ENCODE measurements at places on chromosomes 1 and 21.

GRCh38 chr1:107499139-107499744, 358.4 kb downstream of the NTNG1 start:
- DNase-seq = no peak

DNA sequence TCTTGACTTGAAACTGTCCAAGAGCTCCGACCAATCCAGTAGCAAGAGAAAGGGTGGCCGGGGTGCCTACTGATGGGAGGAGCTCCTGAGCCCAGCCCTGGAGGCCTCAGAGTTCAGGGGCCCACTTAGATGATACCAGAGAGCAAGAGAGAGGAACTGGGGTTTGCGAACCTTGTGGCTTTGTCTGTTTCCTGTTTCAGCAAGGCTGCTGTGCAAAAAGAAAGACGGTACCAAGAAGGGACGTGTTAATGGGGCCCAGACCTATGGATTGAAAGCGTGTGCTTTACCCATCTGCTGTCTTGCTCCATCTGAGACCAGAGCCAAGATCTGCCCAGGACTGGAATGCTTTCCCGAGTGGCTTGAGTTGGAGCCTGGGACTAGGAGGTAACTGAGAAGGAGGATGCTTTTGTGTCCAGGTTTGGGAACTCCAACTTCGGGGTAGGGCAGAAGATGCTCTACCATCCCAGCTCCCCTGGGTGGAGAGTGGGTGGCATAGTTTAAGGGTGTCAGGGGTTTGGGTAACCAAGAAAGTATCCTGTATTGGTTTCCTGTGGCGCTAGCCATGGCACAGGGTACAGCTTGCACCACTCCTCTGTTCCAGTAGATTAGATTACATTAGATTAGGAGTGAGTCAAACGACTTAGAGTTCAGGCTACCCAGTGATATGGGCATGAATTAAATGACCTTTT, at the start of gene TRAF3IP3:
TSS of gene TRAF3IP3 (plus strand) at position 128 of the 689 bp plus-strand sequence. CDS start 3,987 bp downstream, outside the sequence.
- DNase-seq = no peak

DNA sequence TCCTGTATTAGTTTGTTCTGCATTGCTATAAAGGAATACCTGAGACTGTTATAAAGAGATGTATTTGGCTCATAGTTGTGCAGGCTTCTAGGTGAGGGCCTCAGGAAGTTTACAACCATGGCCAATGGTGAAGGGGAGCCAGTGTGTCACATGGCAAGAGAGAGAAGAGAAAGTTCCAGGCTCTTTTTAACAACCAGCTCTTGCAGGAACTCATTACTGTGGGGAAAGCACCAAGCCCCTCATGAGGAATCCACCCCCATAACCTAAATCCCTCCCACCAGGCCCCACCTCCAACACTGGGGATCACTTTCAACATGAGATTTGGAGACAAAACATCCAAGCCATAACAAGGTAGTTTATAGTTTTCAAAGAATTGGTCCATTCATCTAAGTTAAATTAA, 5.0 kb upstream of the MEAF6 start:
- DNase-seq = no peak

GRCh38 chr1:175708787-175709186, 34.6 kb downstream of the TNR start:
- DNase-seq = no peak

GRCh38 chr1:201454608-201455007, 14.4 kb downstream of the PHLDA3 start:
- DNase-seq = no peak

DNA sequence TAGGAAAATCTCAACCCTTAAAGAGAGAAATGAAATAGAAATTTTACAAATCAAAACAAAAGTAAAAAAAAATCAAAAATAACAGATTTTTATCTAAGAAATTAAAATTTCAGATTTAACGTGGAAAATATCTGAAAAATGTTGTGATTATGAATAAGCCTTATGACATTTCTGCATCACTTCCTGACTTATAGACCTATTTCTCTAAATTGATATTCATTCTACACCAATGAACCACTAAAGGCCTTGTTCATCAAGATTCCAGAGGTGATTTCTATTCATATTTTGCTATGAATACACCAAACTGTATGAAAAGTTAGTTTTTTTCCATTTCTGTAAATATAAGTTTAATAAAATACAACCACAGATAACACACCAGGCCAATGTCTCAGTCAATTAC, 261.5 kb downstream of the SMYD3 start:
- no peak for DNase-seq

- peak; percentile 79 for DNase-seq
These were observed 26.2 kb upstream of the A3GALT2 start for GRCh38 chr1:33346927-33347649.

GRCh38 chr1:109239409-109240068, 9.8 kb upstream of the CELSR2 start:
- no peak for DNase-seq

GRCh38 chr1:218048828-218049420, 236.2 kb upstream of the RRP15 start:
- no peak for DNase-seq

GRCh38 chr1:228198977-228199590, 8.8 kb upstream of the OBSCN start:
- no peak for DNase-seq

DNA sequence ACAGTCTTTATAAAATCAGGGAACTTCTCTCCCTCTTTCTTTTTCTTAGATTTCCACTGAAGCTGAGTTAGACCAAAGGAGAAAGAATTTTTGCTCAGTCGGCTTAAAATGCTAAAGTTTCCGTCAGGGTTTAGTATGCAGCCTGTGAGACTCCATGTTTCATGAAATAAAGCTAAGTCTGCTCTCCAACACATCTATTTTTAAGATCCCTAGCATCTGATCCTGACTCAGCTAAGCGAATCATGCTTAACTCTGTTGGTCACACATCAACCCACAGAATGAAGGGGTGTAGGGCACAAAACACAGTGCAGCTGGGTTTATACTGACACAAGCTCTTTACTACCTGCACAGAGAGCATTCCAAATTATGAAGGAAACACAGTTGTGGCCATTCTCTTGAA, 102.4 kb upstream of the ZNF281 start:
- DNase-seq = peak; percentile 33

GRCh38 chr1:244893836-244894235, 29.5 kb upstream of the HNRNPU start:
- DNase-seq = no peak

DNA sequence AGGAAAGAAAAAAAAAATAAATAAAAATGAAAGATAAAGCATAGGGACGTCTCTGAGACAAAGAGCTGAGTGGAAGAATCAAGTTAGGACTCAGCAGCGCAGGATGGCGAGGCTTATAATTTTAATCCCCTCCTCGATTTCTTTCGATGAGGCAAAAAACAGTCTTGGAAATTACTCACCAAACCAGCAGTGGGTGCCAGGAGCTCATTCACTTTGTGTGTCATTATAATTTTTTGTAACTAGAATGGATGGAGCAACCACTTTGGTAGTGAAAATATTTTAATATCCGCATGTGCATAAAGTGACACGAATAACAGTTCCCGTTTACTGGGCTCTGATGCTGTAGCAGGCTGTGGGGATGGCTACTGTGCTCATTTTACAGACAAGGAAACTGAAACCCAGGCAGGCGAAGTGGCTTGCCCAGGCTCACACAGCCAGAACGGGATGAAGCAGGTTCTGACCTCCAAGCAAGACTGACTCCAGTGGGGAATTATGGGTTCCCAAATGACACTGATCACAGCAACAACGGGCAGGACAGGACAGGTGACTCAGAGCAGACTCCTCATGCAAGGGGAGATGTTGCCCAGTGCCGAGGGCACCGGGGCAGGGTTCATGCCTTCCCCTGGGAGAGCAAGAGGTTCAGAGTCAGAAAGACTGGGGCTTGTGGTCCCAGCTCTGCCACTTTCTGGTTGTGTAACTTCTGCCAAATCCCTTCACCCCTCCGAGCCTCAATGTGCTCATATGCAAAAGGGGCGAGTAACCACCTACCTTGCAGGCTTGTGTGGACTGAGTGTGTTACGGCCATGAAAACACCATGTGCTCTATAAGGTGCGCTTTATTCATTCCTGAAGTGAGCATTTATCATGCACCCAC, 63.6 kb downstream of the RUNX3 start:
- DNase-seq = no peak

- DNase-seq = no peak
These were observed 13.6 kb downstream of the KRTAP10-1 start for GRCh38 chr21:44526096-44526997.

All from fibroblast of skin of left quadriceps (primary cell).